ENCODE measurements at places on chromosomes 3 and 15.

GRCh38 chr15:58582160-58582559 is 150.4 kb downstream of the LIPC start:
- DNase-seq, result no peak

DNA sequence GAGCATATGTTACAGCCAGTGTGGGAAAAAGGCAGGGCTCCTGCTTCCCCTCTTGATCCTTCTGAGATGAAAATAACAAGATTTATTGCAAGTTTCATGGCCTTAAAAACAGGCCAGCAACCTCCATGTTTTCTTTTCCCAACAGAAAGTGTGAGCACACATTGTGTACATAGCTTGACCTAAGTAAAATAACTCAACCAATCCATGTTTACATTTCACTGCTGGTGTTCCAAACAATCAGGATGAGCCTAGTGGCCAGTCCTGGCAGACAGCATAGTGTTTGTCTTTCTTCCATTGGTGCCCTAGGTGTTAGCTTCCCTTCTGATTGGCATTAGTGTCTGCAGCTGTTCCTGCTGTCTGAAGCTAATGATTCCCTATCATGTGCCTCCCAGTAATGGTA is 847.7 kb downstream of the EPHA3 start:
- DNase-seq, result no peak

- DNase-seq, result no peak
These were observed 116.7 kb downstream of the EDEM1 start for GRCh38 chr3:5304188-5304587.

DNA sequence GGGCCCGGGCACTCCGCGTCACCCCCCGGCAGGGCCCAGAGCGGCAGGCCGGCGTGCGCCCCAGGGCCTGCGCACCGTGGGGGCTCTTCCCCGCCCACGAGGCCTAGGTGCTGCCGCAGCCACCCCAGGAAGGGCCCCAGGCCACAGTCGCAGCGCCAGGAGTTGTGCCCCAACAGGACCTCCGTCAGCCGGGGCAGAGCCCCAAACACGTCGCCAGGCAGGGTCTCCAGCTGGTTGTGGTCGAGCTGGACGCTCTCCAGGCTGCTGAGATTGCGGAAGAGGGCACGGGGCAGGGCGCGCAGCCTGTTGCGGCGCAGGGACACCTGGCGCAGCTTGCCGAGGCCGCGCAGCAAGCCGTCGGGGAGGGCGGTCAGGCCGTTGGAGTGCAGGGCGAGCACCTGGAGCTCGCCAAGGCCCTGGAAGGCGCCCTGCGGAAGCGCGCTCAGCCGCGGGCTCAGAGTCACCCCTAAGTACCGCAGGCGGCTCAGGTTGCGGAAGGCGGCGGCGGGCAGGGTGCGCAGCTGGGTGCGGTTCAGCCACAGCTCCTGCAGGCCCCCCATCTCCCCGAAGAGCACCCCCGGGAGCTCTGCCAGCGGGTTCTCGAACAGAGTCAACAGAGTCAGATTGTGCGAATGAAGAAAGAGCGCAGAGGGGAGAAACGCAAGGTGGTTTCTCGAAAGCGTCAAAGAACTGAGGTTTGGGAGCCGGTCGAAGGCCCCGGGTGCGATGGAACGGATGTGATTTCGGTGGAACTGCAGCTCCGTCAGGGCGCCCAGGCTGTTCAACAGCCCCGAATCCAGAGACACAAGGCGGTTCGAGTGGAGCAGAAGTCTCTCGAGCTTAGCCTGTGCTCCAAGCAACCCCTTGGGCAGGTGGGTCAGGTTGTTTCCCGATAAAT is 2.0 kb downstream of the GP5 start:
- no peak for DNase-seq

DNA sequence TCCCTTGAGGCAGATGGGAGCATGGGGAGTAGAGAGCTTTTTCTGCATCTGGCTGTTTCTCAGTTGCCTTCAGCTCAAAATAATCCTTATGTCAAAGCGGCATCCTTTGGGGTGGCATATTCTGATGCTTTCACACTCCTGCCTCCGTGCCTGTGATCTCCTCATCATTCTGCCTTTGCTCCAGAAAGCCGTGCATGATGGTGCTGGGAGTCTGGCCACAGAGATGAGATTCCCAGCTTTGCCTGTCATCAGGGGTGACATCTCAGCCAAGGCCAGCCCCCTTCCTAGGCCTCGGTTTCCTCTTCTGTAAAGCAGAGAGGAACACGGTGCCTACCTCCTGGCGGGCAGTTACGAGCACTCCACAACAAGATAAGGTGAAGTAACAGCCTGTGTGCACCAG is 96.3 kb upstream of the ALDH1A3 start:
- no peak for DNase-seq

DNA sequence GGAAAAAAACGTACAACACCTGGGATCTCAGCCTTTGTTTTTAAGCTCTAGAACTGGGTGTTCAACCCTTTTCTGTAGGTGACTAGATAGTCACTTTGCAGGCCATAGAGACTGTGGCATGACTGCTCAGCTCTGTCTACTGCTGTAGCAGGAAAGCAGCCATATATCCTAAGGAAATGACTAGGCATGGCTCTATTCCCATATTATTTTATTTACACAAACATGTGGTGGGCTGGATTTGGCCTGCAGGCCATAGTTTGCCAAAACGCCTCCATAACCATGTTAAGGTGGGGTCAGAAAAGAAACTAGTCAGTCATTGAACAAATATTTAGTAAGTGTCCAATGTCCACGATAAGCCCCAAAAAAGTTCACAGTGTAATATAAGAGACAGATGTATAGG is 452.5 kb downstream of the MCTP2 start:
- no peak for DNase-seq

DNA sequence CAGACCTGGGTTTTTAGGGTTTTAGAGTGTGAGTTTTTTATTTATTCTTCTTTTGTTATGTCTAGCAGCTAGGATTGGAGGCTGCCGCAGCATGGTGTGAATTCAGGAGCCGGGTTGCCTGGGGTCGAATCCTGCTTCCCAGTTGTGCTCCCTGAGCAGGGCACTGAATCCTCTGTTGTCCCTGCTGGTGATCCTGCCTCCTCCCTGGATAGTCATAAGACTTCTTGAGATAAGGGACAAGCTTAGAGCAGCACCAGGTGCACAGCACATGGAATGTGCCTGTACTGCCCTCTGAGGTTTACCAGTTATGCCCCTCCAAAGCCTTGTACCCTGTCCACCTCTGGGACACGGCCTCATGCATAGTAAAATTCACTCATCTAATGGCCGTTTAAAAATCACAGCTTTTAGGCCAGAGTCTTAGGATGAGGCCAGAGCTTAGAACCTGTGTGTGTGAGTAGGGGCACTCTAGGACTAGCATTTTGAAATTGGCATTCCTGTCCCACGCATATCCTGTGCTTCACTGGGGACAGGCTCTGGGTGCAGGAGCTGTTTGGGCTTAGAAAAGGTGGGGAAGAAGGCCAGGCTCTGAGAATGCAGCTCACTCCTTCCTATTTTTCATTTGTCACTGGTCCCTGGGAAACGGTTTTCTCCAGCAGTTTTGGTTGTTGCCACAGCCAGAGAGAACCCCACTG is 47.7 kb downstream of the CHCHD6 start:
- no peak for DNase-seq

DNA sequence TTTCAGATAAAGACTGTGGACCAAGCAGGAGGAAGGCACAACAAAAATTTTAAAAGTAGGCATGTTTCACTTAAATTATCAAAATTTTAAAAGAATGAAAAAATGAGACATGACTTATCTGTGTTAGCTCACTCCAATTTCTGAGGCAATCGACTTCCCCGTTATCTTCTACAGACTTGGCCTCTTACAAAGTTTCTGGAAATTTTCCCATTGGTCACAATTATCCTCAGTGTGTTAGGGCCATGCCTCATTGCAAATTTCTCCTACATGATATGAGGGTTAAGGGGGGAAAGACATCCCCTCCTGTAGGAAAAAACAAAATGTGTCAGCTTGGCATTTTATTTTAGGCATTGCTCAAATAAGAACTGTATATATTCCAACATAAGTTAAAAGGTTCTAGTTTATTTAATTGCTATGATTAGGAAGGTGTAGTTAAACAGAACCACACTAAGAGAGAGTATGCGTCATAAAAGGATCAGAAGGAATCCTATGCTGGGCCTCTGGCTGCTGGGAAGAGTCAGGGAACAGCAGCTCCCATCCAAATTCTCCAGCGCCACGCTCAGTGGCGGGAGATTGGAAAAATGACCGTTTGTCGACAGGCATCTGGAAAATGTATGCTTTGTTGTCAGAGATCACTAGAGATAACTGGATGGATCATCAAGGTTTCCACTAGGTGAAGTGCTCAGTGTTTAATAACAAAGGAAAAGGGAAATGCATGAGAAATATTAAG is 463.6 kb upstream of the NR2F2 start:
- no peak for DNase-seq

DNA sequence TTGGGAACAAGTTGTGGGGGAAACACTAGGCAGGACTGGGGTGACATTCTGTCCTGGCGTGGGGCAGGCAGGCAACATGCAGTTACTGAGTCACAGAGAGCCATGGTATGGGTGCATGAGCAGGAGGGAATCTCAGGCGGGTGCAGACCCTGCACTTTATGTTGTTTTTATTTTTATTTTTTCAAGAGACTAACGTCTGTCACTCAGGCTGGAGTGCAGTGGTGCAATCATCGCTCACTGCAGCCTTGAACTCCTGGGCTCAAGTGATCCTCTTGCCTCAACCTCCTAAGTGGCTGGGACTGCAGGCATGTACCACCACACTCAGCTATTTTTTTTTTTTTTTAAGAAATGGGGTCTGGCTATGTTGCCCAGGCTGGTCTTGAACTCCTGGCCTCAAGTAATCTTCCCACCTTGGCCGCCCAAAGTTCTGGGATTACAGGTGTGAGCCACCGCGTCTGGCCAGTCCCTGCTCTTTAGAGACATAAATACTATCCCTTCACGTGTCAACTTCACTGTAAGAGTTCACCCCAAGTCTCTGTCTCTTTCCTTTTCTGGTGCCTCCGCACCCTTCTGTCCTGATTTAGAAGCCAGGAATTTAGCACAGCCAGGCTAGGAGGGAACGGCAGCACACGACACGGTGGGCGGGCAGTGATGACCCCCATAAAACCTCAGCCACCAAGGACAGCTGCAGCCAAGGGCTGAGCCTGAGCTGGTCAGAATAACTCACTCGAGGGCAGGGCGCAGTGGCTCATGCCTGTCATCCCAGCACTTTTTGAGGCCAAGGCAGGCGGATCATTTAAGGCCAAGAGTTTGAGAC is 72.8 kb upstream of the IQSEC1 start:
- DNase-seq, result no peak

DNA sequence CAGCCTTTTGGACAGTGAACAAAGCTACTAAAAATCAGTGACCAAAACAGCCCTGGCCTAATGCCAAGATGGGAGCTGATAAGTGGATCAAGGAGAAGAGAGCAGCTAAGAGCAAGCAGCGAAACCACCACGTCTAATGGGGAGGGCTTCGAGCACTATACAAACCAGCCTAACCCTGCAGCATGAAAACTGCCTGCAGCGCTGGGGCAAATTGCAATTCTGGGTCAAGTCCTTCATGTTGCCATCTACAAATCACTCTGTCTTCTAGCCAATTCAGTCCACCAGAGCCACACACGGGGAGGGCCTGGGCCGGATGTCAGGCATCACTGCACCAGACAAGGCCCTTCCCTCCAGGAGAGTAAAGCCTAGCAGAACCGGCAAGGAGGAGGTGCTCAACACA is 30.5 kb upstream of the SPATA12 start:
- DNase-seq, result no peak

DNA sequence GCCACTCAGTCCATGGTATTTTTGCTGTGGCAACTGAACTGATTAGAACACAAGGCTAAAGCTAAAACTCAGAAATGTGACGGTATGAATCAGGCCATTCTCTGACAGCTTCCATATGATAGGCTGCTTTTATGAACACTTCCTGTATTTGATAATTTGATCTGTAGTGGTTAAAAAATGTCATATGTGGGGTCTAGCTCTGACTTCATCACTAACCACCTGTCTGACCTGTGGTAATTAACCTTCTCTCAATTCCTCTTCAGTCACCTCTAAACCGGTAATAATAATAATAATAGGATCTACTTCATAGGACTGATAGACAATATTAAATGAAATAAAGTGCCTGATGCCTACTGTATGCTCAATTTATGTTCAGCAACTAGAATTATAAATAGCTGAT is 223.2 kb downstream of the MBNL1 start:
- DNase-seq, result no peak

GRCh38 chr3:184184546-184185230 is 1.3 kb upstream of the ABCF3 start:
- DNase-seq, result no peak

GRCh38 chr3:128197855-128198254 is 44.6 kb downstream of the EEFSEC start:
- no peak for DNase-seq

- no peak for DNase-seq
These were observed 993 bp downstream of the STXBP5L start for GRCh38 chr3:120908795-120909601.

- no peak for DNase-seq
These were observed 5.6 kb downstream of the HLTF start for GRCh38 chr3:149080699-149081091.

DNA sequence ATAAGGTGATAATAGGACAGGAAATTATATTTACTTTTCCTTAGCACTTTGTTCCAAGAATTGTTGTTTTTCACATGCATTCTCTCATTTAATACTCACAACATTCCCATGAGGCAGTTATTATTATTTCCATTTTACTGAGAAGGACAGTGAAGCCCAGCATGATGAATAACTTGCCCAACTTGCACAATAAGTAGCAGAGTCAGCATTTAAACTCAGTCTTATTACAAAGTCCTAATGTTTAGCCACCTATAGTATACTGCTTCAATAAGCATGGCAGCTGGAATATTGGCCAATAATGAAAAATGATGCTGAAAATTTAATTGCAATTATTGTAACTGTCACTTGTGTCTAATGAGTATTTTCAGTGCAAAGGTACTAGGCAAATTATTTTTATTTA is 45.7 kb downstream of the SYNPR start:
- DNase-seq, result no peak

DNA sequence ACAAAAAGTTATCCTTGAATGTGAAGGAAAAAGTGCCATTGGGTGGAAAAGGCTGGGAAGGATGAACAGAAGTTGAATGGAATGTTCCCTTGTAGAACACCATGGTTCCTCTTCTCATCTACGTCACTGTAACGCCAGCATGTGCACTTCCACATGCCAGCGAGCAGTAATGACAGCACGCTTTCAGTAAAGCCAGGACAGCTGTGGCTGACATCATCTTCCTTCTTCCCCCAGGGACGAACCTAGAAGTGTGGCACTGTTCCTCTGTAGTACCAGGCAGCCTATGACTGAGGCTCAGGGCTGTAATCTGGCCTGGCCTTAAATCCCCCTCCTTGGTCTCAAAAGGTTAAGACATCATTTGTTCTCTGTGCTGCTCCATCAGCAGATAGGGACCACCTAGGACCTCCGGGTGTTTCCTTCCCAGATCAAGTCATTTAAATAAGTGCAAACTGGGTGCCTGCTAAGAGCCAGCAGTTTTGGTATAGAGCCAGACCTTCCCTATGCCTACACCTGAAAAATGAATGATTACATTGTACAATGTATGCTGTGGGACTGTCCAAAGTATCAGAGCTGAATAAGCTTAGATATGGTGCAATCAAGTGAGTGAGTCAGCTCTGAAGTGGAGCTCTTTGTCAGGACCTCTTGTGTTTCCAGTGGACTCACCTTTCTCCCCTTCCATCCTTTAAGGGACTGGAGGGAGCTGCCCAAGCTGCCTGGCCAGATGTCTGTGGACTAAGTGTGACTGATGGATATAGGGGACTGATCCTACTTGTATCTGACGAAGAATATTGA is 5.6 kb upstream of the SRPRB start:
- DNase-seq, result no peak

- no peak for DNase-seq
These were observed 10.1 kb upstream of the MINDY2 start for GRCh38 chr15:58761010-58761388.

- DNase-seq, result no peak
These were observed 265.5 kb upstream of the ATP10A start for GRCh38 chr15:26128611-26129140.

GRCh38 chr15:62850318-62850717 is 192.2 kb upstream of the TPM1 start:
- DNase-seq, result no peak

Data from stimulated activated CD8-positive, alpha-beta memory T cell treated with anti-CD3 and anti-CD28 coated beads, Interleukin-4, amount 100 ng/mL, for 1 hour (primary cell).